ENCODE measurements at places on chromosomes 1 and 21.

GRCh38 chr1:31545927-31546540 is 30.3 kb upstream of the TINAGL1 start:
- DNase-seq, result no peak

- no peak for DNase-seq
Measured at GRCh38 chr1:164440232-164440631, 118.8 kb upstream of the PBX1 start.

GRCh38 chr1:28190337-28190979 is 14.0 kb upstream of the PTAFR start:
- DNase-seq, result no peak

- no peak for DNase-seq
Measured at GRCh38 chr1:23079025-23079424, 59.8 kb downstream of the KDM1A start.

DNA sequence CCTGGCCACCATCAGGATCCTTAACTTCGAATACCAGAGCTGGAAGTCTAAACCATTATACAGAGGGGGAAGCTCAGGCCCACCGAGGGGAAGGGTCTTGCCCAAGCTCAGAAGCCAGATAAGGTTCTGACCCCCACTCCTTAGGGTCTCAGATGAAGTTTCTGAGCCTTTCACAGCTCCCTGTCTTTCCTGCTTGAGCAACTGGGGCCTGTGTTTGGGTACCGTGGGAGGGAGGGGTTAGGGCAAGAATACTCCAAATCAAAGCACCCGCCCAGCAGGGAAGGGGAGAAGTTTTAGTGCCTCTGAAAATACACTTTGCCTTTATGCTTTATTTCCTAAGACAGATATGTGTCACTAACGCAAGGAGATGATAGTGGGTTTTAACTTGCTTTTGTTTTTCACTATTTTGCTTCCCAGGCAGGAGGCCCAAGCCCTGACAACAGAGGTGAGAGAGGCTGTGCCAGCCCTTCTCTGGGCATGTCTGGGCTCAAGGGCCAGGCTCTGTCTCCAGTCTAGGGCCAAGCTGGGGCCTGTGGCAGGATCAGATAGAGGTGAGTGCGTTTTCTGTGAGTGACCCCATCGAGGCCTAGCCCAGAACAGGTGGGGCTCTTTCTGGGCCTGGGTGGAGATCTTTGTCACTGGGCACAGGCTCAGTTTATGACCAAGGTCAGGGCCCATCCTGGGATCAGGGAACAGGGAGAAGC is 20.5 kb upstream of the TENT5B start:
- DNase-seq, result no peak

DNA sequence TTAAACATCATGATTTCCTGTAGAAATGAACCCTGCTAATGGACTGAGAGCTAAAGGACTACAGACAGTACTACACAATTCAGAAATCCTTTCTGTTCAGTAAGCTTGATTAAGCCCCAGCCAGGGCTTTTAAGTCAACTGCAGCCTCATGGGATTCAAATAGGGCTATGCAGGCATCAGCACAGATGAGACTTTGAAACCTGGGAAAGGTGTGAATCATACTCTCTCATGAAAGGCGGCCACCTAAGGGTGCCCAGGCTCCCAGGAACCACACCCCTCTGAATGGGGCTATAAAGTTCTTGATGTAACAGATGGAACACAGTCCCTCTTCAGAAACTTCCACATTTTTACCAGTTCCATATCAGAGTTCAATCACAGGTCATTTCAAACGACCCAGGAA is 7.6 kb downstream of the SIPA1L2 start:
- no peak for DNase-seq

Measured in astrocyte of the cerebellum (primary cell).